ENCODE measurements at places on chromosomes 11 and 22.

- no peak for DNase-seq
Observed at GRCh38 chr11:75508051-75508561, 17.6 kb downstream of the GDPD5 start.

GRCh38 chr22:30843245-30843644, 125.3 kb downstream of the MORC2 start:
- peak; percentile 2 for DNase-seq

GRCh38 chr11:9001736-9002135, 2.1 kb downstream of the NRIP3 start:
- peak; percentile 60 for DNase-seq

DNA sequence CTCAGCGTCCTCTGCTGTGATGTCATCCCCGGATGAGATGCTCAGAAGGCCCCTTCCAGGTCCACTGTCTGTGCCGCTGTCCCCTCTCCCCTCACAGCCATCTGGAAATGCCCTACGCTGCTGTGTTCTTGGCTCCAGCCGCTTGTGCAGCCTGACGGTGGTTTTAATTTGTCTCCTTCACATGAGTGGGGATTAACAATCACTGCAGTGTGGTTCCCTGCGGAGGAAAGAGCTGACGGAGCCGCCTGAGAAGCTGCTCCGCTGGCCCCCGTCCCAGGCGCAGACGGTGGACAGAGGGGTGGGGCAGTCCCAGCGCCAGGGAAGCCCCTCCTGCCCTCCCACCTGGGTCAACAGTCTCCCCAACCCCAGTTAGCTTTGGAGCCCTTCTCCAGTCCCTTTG, 67.5 kb upstream of the PHF21B start:
- DNase-seq = no peak

DNA sequence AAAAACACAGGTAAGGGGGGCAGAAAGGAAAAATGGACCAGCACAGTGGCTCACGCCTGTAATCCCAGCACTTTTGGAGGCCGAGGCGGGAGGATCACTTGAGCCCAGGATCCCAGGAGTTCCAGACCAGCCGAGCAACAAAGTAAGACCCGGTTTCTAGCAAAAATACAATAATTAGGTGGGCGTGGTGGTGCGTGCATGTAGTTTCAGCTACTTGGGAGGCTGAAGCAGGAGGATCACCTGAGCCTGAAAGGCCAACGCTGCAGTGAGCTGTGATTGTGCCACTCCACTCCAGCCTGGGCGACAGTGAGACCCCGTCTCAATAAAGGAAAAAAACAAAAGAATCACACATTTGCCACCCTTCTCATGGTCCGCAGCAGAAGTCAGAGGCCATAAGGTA, 519.4 kb downstream of the BRD1 start:
- DNase-seq = no peak

DNA sequence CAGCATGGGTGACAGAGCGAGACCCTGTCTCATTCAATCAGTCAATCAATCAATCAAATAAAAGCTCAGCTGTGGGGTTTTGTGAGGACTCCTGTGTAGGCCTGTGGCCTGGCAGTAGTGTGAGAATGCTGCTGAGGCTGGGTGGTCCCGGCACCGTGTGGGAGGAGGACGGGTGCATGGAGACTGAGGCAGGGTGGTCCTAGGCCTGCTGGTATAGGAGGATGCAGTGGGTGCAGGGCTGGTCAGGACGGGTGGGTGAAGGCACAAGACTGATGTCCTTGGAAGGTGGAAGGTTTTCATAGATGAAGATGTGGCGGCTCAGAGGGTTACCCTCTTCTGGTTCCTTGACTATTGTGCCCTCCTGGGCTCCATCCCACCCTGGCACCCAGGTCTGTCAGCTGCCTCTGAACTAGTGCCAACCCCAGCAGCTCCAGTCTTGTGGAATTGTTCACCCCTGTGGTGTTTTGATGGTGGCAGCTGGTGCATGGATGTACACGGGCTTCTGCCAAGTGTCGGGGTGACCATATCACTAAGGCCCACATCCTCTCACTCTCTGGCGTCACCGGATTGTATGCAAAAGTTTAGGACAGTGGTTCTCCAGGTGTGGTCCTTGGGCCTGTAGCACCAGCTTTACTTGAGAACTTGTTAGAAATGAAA, 23.7 kb downstream of the TANGO2 start:
- no peak for DNase-seq

DNA sequence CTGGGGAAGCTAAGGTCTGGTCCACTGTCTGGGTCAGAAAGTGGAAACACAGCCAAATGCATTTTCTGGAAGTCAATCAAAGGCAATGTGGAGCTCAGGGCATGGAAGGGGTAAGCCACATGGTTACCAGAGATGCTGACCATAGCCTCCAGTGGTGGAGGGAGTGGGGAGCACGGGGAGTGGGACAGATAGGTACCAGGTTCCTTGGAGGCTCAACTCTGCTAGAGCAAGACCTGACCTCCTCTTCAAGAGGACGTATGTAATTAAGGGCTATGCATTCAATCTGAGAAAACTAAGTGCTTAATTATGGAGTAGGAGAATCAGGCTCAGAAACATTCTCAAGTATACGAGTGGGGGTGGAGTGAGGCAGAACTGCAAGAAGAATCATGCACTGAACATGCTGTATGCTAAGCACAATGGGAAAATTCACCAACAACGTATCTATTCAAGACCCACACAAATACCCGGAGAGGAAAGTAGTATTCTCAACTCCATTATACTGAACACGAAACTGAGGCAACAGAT, 65.2 kb upstream of the PHOX2A start:
- DNase-seq = no peak

DNA sequence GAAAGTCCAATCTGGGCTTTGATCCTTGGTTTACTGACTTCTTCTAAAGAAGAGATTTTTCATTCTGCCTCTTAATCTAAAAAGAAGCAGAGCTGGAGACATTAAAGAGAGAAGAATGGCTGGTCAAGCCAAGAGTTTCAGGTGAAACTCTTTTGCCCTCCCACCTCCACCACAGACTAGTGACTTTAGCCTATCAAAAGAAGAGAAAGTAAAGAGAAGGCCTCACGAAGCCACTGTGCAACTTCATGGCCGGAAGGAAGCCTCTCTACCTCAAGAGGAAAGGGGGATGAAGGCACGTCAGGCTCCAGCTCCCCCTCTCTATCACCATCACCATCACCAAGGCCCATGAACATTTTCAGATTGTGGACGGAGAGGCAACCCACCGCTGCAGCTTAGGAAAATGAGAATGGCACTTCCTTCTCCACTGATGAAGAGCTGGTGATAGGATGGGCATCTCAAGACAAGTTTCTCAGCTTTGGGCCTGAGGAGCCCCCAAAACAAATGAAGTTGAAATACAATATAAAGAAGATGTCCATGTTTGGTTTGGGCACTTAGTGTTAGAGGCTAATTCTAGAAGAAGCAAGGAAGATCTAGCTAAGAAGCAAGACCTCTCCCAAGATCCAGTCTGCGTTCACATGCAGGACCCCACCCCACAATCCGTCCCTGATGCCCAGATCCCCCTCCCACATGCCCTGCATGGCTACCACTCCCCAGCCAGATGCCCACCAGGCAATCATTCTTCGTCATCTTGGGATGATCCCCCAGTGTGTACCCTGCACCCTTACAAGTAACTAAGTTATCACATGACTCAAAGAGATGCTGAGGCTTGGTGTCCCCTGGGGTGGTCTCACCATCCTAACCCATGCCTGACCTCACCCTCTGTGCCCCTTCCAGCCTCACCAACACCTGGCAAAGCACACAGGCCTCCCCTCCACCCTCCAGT, 52.6 kb downstream of the IGSF9B start:
- no peak for DNase-seq

- no peak for DNase-seq
Observed at GRCh38 chr11:62806611-62807121, 1.4 kb upstream of the NXF1 start.

DNA sequence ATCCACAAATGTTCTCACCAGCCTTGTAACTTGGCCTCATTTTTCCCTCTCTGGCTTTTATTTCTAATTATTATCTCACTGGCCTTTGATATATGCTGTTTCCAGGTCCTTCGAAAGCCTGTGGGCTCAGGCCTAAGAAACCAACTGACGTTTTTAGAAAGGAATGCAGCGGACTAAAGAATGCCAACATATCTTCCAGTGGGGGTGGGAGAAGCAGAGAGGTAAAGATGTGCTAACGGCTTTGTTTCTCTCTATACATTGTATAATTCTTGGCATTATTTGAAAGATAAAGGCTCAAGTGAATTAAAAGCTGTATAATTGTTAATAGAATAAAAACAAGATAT, 28.2 kb downstream of the OR6Q1 start:
- peak; percentile 80 for DNase-seq

GRCh38 chr11:32326522-32326921, 108.8 kb downstream of the WT1 start:
- no peak for DNase-seq
